ENCODE measurements at places on chromosomes 3 and 15.
A peak's percentile ranks its signal among the peaks of the same experiment; 100 is the strongest.

DNA sequence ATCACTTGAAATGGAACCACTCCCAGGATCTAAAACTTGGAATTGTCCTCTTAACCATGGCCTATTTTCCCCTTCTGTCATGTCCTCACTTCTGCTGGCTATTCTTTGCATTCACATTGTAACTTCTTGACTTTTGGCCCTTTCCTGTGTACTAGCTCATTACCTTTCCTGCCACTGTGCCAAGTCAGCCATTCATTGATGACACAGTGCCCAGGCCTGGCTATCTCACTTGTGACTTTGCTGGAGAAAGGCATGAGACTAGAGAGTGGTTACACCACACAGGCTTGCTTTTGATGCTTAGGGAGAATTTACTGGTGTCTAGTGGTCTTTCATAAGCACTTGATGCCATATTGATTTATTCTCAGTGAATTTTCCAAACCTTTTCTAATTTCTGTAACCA is 101.1 kb downstream of the NR1D2 start:
- no peak for DNase-seq

GRCh38 chr3:162134571-162134970 is 638.0 kb downstream of the OTOL1 start:
- DNase-seq = no peak

DNA sequence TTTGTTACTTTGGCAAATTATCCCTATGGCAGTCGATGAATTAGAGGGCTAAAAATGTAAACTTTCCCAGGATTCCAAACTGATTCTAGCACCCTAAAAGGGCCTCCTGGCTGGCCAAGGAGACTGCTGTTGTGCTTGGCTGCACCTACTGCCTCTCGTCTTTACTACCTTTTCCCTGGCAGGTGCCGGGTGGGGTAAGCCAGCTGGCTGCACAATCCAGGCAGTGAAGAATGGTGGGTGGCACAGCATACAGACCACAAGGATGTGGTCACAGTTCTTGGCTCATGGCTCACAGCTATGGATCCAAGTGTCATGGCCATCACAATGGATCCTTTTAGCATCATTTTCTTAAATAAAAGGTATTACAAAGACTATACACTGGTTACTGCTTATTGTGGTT is 20.7 kb upstream of the SLC25A26 start:
- no peak for DNase-seq

DNA sequence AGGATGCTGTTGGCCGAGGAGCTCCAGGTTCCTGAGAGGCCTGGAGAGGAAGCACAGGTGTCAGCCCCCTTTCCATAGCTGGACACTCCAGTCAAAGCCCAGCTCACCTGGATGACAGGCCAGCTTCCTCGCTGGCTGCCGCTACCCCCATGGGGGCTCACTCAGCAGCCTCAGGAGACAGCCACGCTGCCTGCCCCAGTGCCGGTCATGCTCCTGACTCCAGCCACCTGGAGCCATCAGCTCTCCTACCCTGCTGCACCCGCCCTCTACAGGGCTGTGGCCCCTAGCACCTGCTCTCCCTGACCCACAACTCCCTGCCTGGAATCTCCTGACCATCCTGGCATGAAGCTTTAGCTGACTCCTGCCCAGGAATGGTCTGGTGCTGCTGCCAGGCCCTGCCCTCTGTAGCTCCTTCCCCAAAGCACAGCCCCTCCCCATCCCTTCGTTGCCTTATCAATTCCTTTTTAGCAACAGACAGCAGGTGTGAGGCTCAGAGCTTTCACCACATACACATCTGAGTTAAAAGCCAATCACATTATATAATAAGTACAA is 94.2 kb downstream of the NUP210 start:
- peak; percentile 49 for DNase-seq

DNA sequence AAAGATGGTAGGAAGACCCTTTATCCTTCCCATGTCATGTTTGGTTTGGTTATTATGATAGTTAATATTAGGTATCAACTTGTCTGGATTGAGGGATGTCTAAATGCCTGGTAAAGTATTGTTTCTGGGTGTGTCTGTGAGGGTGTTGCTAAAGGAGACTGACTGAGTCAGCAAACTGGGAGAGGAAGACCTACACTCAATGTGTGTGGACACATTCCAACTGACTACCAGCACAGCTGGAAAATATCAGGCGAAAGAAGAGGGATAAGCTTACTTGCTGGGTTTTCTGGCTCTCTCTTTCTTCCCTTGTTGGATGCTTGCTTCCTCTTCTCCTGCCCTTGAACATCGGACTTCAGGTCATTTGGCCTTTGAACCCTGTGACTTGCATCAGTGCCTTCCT is 1227.6 kb upstream of the EPHA6 start:
- DNase-seq = no peak

DNA sequence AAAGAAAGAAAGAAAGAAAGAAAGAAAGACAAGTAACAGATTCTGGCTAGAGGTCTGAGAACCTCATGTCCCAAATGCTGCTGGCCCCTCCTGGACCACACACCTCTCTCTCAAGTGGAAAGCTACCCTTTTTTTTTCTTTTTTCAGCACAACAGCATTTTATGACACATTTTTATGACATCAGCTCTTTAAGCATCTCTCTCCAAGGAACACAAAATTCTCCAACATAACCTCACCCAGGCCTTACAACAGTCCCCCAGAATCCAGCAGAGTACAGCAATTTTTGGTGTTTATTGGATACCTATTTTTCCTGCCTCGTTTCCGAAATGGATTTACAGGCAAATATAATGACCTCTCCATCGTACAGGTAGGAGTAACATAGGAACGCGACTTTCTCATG is 11.2 kb upstream of the NTRK3 start:
- no peak for DNase-seq

- DNase-seq = no peak
These were observed 212.5 kb upstream of the GADL1 start for GRCh38 chr3:31106912-31107311.

- DNase-seq = no peak
These were observed 866.1 kb downstream of the NSUN3 start for GRCh38 chr3:94928921-94929320.

GRCh38 chr15:52288051-52288942 is 7.3 kb downstream of the MYO5C start:
- peak; percentile 14 for DNase-seq

GRCh38 chr3:13846716-13847570 is 32.9 kb downstream of the WNT7A start:
- no peak for DNase-seq

DNA sequence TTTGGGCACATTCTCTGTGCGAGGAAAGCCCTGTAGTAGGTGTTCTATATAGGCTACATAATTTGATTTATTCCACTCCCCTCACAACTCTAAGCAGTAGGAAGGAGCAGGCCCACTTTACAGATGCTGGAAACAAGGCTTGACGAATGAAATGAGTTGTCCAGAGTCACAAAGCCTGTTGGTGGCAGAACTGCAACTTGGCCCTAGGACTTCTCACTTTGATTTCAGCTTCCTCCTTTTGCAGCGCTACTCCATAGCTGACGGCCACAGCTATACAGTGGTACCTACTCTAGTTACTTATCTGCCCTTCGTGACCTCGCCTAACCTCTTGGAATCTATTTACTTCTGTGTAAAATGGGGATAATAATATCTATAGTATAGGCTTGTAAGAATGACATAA is 2.5 kb upstream of the IRAK2 start:
- no peak for DNase-seq

- DNase-seq = no peak
These were observed 194.3 kb downstream of the RORA start for GRCh38 chr15:61034678-61035291.

DNA sequence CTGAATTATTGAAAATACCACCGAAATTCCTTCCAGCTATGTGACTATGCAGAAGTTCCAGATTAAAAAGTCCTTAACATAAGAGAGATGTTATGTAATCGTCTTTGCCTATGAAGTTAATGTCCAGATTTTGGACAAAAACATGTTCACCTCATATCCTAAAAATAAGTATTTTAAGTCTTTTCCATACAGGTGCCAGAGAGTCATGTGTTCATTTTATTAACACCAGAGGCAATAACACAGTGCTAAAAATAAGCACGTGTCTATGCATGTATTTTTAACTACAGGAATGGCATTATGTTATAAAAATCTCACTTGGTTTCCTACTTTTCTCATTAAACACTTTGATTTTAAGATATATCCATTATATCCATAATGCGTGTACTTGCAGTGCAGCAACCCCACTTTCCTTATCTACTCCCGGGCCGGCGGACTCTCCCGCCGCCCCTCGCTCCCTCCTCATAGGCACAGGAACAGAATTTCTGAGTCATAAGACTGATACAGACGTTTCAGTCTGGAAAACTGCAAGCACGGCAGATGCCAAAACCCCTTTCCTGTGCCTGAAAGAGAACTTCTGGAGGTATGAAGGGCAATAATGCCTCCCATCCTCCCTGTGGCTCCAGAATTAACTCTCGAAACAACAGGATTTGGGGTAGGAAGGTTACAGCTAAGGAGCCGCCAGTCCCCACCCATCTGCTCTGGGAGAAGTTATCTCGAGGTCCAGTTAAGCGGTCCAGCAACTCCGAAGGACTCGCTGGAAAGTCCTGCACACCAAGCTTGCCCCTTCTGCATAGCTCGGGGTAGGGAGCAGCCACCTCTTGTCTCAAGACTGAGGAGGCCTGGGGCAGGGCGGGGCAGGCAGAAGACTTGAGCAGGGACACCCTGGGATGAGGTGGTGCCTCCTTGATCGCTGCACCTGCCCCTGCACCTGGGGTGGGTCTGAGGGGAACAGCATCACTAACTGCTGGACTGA is 22.3 kb upstream of the PSTPIP1 start:
- no peak for DNase-seq

DNA sequence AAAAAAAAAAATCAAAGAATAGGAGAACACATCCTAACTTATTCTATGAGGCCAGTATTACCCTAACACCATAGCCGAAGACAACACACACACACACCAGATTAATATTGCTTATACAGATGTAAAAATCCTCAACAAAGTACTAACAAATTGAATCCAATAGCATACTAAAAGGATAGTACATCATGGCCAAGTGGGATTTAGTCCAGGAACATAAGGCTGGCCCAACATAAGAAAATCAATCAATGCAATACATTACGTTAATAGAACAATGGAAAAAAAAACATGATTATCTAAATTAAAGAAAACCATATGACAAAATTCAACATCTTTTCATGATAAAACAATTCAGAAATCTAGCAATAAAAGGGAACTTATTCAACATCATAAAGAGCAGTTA is 79.1 kb downstream of the ADAMTS9 start:
- DNase-seq = no peak

DNA sequence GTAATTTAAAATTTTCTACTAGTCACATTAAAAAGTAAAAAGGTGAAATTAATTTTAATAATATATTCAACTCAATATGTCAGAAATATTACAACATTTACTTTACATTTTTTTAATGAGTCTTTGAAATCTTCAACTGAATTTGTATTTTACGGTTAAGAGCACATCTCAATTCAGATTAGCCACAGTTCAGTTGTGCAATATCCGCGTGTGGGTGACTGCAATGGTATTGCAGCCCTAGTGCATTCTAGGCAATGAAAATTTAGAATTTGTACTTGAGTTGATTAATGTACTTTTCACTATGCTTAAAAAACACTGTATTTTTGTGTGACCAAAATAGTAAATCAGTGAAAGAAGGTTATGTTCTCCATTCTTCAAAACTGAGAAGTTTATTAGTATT is 57.3 kb downstream of the CEP63 start:
- no peak for DNase-seq

GRCh38 chr15:31758126-31758525 is 272.2 kb upstream of the CHRNA7 start:
- DNase-seq = peak; percentile 83

GRCh38 chr3:89360156-89360555 is 252.7 kb downstream of the EPHA3 start:
- no peak for DNase-seq

- DNase-seq = no peak
These were observed 26.3 kb upstream of the ADAMTS7 start for GRCh38 chr15:78837543-78837942.

DNA sequence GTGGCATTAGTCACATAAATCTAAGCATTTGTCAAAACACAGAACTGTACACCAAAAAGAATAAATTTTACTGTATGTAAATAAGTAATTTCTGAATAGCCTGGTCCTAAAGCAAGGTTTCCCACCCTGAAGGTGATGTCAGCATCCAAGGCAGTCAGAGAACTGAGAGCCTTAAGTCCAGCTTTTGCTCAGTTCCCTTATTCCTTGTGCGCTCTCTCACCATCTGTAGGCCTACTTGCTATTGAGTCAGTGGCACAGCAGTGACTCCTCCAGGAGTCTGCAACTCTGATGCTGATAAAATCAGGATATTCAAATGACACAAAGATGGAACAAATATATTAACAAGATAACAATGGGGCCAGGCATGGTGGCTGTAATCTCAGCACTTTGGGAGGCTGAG is 22.3 kb downstream of the VPS39 start:
- DNase-seq = no peak

GRCh38 chr15:68145706-68146105 is 59.4 kb downstream of the CALML4 start:
- no peak for DNase-seq

GRCh38 chr3:113286524-113286923 is 75.2 kb downstream of the BOC start:
- DNase-seq = no peak

- no peak for DNase-seq
These were observed 300.7 kb downstream of the TUSC7 start for GRCh38 chr3:117010318-117010717.

GRCh38 chr3:4732925-4733324 is 239.8 kb downstream of the ITPR1 start:
- no peak for DNase-seq

DNA sequence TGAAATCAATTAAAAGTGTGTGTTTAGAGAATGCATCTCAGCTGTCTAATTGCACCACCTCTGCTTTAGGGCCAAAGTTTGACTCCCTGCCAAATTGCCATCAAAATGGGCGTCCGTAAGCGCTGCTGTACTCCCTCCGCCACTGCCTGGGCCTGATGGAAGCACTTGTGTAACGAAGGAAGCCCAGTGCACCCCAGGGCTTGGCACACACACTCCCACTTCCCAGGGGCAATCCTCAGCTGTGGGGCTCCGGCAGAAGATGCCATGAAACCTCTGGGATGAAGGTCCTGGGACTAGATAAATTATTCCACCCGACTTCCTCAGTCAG is 137.8 kb downstream of the RORA start:
- DNase-seq = peak; percentile 35

All from NCI-H774 (cell line).